NCI-H345 (cell line): ENCODE measurements at places on chromosomes 11 and 22.
A peak's percentile ranks its signal among the peaks of the same experiment; 100 is the strongest.

- DNase-seq: no peak
Observed at GRCh38 chr11:120518356-120518755, 6.8 kb downstream of the GRIK4 start.

DNA sequence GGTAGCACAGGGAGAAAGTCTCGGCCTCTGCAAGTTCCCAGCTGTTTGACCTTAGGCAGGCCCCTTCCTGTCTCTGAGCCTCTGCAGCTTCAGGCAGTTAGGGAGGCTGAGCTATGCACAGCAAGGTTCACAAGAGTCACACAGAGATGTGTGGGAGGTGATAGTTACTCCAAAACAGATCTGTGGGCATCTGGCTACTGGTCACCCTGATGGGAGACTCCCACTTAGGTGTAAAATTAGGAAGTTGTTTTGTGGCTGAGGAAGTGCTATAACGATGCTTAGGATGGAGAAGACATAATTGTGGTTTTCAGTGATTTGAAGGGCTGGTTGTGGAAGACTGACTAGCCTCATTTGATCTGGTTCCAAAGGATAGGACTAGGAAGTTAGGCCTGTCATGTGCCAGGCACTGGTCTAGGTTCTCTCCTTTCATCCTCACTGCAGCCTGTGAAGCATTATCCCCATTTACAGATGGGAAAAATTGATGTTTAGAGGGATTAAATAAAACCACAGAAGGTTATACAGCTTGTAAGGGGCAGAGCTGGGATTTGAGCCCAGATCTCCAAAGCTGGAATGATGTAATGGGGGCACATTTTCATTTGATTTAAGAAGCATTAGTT lies 13.5 kb downstream of the ACO2 start:
- no peak for DNase-seq

- DNase-seq: no peak
Observed at GRCh38 chr11:8276528-8276927, 12.8 kb upstream of the LMO1 start.

GRCh38 chr22:29840498-29840897 lies 2.4 kb upstream of the ASCC2 start:
- no peak for DNase-seq

- DNase-seq: no peak
Observed at GRCh38 chr11:69863544-69864200, 44.5 kb upstream of the FGF3 start.

GRCh38 chr11:69240332-69241074 lies 53.5 kb upstream of the MYEOV start:
- no peak for DNase-seq

DNA sequence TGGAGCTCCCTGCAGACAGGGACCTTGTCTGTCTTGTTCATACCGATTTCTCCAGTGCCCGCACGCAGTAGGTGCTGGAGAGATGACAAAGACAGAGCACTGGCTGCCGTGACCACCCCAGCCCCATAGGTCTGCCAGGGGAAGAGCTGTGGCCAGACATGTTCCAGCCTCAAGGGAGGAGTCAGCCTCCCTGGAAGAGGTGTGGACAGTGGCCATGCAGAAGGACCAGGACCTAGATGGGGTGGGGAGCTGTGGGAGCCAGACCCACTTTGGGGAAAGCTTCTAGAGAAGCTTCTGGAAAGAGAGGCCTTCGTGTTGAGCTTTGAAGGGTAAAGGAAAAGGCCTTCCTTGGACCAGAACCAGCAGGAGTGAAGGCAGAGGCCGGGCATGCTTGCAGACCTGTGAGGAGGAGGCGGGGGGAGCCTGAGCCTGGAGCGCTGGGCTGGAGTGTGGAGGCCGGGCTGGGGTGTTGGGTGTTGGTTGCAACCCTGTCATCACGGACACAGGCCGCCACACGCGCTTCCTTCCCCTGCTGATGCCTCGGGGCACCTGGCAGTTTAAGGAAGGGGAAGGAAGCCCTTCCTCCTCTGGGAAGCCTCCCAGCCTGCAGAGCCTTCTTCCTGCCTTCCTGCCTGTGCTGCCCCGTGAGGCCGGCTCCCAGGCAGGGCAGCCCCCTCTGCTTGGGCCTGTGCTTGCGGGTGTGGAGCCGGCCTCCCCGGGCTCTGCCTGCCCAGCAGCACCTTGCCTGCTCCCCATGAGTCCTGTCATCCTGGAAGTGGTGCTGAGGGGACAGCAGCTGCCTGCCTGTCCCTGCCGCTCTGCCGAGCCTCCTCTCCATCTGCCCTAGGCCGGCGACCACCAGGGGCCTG lies 12.3 kb downstream of the RELT start:
- DNase-seq: no peak

- no peak for DNase-seq
Observed at GRCh38 chr22:43136255-43136654, 6.9 kb downstream of the MCAT start.

- DNase-seq: no peak
Observed at GRCh38 chr11:43119275-43119970, 192.4 kb upstream of the API5 start.

- DNase-seq: no peak
Observed at GRCh38 chr22:17581631-17582030, 18.3 kb downstream of the SLC25A18 start.

DNA sequence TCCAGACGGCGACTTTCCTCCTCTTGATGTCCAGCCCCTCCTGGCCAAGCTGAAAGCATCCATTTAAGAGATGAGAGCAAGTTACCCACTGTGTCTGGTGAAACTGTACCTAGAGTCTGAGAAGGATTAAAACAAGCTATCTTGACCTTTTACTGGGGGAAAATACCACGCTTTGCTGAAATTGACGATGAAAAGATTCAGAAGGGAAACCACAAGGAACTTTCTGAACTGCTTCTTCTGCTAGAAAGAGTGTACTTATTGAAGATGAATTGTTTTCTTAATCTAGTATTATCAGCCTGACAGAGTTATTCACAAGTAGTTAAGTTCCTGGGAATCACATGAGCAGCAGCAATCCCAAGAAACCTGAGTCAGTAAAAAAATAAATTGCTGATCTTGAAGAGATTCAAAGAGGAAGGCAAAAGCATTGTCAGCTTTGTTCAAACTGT lies 13.1 kb upstream of the MS4A6A start:
- no peak for DNase-seq

DNA sequence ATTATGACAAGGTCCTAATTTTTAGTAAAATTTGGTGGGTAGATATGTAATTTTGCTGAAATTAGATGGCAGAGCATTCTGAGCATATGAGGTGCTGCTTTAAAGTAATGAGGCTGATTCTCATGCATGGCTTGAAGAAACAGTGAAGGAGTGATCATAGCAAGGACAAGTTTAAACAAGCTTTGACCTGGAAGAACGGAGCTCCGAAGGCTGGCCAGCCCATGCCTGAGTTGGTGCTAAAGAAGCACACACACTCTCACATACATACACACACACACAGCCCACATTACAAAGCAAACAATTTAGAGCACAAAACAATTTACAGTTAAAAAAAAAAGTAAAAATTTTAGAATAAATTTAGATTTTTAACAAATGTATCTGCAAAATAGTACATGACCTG lies 150.7 kb downstream of the DCDC1 start:
- DNase-seq: no peak

- DNase-seq: no peak
Observed at GRCh38 chr11:95674657-95675358, 114.8 kb downstream of the FAM76B start.

GRCh38 chr11:27723687-27724086 lies 23.4 kb upstream of the BDNF start:
- DNase-seq: no peak

- no peak for DNase-seq
Observed at GRCh38 chr11:125376117-125376516, 119.9 kb downstream of the FEZ1 start.

- DNase-seq: peak; percentile 19
Observed at GRCh38 chr11:65574811-65575567, 864 bp upstream of the EHBP1L1 start.

DNA sequence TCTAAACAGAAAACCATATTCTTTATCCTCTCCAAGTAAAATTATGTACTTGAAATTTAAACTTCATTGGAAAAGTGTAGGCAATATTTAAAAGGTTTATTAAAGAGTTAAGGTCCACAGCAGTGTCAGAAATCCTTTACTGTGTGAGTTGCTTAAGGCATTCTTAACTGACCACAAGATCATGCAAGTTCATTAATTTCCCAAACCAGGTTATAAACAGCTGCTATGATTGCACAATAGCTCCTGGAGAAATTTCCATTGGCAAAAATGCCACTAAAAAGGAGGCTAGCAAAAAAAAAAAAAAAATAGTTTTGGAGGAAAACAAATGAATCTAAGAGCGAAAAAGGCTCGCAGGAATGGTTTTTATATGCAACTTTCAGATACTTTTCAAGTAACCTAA lies 106.2 kb downstream of the ETS1 start:
- no peak for DNase-seq

DNA sequence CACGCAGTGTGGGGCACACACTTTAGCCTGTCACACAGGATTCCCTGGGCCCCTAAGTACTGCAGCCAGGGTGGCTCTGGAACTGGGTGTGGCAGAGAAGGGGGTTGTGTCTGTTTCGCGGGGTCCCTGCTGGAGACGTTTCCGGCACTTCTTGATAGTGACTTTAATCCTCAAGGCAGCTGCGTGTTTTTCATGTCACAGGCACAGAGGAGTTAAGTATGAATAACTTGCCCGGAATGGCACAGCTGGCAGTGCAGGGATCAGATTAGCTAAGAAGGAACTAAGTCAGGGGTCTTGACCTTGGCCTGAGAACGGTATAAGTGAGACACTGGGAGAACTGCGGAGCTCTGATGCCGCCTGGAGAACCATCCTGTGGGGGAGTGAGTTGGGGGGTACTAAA lies 7.5 kb upstream of the KRTAP5-7 start:
- DNase-seq: no peak

DNA sequence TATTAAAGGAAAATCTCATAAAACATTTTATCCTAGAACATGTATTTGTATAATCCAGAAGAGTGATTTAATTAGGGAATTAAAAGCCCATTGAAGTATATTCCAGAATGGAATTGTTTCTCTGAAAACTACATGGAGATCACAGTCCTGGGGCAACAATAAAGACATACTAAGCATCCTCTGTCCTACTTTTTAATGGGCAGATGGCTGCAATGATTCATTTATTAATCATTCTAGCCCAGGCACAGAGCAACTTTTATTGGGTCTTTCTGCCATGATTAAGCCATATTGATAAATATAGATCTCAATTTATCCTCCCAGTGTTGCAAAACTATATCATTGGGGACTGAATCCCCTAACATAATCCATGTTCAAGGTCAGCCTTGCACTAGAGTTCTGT lies 22.0 kb downstream of the FAM181B start:
- DNase-seq: no peak

- no peak for DNase-seq
Observed at GRCh38 chr11:118109231-118109630, 22.5 kb upstream of the SMIM35 start.

DNA sequence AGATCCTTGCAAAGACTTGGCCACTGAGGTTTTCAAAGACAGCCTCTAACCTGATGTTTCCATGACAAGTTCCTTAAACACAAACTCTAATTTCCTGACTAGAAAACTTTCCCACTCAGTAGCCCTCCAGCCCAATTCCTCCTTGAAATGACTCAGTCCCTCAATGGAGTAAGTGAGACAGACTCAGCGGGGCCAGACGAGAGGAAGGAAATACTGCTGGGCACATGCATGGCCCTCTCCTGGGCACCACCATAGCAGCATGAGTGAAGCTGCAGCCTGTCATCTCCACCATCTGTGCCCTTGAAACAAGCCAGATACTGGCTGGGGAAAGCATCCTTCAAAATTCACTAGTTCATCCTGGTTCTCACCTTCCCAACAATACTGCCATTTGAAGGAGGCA lies 76.2 kb upstream of the GDPD4 start:
- DNase-seq: no peak

- DNase-seq: no peak
Observed at GRCh38 chr11:83008581-83008923, 63.1 kb downstream of the RAB30 start.

- DNase-seq: no peak
Observed at GRCh38 chr22:22450343-22450839, 58.2 kb downstream of the ZNF280B start.

DNA sequence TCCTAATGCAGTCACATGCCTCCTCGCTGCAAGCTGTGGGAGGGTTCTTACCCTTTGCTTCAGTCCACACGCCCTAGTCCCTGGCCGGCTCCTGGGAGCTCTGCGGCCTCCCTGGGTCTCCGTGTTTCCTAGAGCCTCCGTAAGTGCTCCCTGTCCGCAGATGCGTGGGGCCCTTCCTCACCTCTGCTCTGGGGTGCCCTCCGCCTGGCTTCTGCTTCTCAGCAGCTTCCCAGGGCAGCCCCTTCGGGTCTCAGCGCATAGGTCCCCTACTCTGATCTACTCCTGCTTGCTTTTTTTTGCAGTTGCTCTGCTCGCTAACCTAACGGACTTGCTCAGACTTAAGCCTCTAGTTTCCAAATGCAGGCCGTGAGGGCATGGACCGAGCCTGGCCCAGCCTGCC lies 22.4 kb downstream of the CAPN1 start:
- DNase-seq: no peak

DNA sequence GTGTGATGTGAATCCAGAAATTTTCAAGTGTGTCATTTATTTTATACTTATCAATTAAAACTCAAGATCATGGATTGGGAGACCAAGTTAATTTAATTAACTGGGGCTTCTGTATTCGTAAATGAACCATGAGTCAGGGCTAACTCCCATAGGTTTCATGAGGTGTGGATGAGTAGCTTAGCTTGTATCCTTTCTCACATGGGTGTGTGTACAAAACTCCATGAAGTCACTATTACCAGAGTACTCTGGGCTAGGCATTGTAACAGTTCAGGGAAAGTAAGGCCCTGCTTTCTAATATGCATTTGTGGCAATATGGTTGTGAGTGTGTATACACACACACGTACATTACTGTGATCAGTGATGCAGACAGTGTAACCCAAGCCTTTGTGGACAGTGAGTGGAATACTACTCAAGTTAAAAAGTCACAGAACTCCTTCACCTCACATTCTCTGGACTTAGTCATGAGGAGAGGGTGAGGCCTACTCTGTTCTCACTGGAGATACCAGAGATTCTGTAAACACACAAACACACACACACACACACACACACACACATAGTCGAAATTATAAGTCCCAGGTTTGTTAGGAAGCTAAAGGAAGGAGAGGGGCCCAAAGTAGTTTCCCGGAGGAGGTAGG lies 3.5 kb downstream of the CNTF start:
- no peak for DNase-seq

DNA sequence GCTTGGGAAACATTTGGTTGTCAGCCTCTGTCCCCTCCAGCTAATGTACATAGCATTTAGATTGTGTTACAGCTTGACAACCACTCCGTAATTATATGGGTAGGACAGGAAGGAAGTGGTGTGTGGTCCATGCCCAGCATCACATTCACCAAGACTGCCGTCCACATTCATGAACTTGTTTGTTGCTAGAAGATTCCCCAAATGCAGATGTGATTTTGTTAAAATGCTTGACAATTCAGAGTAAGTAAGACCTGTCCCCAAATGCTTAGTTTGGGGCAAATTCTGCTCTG lies 1482.7 kb downstream of the TBC1D22A start:
- DNase-seq: no peak

- DNase-seq: no peak
Observed at GRCh38 chr22:21445437-21446127, 21.6 kb upstream of the TMEM191C start.

DNA sequence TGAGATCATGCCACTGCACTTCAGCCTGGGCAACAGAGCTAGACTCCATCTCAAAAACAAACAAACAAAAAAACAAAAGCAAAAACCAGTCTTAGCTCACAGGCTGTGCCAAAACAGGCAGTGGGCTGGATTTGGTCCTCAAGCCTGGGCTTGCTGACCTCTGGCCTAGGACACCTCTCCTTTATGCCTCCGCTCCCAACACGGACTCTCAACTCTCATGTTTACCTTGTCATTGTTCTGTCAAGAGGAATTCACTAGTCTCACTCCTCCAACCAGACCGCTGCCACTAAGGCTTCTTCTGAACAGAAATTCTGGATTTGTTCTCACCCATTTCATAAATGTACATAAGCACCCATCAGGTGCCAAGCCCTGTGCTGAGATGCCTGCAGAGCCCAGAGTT lies 42.6 kb downstream of the FAM83F start:
- DNase-seq: no peak
